ENCODE measurements at places on chromosomes 2 and 18.

- DNase-seq = no peak
These were observed 122.9 kb downstream of the ROCK1 start for GRCh38 chr18:20988726-20989125.

DNA sequence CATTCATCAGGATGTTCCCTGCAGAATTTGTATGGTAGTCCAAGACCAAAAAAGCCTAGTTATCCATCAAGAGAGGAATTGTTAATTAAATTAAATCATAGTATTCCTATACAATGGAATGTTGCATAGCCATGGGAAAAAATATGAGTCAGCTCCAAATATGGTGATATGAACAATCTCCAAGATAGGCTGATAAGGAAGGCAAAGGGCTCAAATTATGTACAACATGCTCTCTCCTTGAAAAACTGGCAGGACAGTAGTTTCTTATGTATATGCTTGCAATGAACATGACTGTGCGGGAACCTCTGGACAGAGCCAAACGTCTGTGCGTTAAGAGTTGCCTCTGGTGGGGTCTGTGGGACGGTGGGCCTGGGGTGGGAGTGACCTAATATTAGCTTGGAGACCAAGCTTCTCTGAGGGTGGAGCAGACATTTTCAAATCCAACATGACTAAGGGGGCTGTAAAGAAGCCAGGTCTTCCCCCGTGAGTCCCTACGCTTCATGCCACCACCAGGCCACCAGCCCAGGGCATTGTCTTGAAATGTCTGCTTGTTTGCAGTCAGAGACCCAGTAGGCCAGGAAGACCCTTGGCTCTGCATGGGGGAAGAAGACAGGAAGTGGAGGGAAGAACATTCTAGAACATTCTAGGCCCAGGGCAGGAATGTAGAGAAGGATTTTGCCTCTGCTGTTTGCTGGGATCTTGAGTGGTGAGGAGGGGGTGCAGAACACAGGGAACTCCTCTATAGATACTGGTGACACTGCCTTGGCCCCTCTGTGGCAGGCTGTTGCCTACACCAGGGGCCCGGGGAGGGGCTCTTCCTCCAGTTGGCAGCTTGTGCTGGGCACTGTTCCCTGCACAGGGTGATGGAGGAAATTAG lies 244.0 kb upstream of the HS6ST1 start:
- DNase-seq = no peak

GRCh38 chr2:129710670-129711495 lies 268.6 kb upstream of the RAB6C start:
- DNase-seq = no peak

GRCh38 chr2:126658905-126659561 lies 3.1 kb downstream of the GYPC start:
- peak; percentile 22 for DNase-seq

- no peak for DNase-seq
These were observed 72.1 kb downstream of the PSMG2 start for GRCh38 chr18:12774982-12775381.

GRCh38 chr18:8443505-8443904 lies 165.7 kb upstream of the RAB12 start:
- no peak for DNase-seq

GRCh38 chr18:79912409-79912991 lies 39.0 kb downstream of the SLC66A2 start:
- no peak for DNase-seq

DNA sequence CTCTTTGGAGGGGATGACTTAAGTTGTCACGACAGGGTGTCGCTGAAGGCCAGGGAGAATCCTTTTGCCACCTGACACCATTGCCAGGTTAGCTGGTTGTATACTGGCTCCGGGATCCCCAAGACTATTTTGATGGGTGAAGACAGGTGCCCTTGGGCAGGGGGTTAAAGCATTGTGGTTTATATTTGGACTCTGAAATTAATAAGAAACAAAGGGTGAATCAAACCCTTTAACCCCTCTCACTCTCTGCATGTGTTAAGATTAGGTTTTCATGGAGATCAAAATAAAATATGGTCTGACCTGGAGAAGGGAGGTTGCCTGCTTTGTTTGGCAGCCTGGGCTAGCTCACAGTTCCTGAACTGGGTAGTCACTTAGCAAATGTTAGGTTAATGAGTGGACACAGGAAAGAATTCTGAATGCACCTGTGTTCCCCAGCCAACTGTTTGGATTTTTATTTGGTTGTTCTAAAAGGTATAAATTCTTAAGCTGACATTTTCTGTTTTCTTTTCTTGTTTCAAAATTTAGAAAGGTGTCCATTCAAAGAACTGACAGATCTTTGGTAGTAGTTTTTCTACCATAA lies 301.7 kb downstream of the KCNS3 start:
- DNase-seq = no peak

GRCh38 chr2:26642429-26642828 lies 1.3 kb upstream of the CIB4 start:
- no peak for DNase-seq

All from T follicular helper cell (primary cell).